ENCODE measurements at places on chromosomes 2 and 18. TPM values are rescaled to one million over a fixed set of nuclear protein-coding genes. Genes with fewer than 3 reads are reported as not detected.

DNA sequence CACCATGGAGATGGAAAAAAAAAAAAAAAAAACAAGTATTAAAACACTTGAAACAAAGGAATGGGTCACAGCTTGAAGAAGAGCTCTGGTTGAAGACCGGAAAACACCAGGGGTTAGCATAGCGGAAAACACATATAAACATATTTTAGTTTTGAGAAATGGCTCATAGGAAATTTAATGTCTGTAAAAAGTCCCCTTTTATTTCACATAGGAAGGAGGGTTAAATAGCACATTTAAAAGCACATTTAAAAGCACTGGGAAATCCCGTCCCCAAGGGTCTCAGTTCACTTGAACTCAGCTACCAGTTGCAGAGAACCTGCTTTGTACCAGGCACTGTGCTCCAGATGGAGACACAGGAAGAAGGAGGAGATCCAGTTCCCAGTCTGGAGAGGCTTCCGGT is 65.5 kb downstream of the KCNE4 start:
- no peaks in the 10 kb centered on the region for H3K36me3 ChIP-seq
- no peaks in the 10 kb centered on the region for H3K4me1 ChIP-seq
- no peaks in the 10 kb centered on the region for H3K27me3 ChIP-seq
- no peak for DNase-seq

DNA sequence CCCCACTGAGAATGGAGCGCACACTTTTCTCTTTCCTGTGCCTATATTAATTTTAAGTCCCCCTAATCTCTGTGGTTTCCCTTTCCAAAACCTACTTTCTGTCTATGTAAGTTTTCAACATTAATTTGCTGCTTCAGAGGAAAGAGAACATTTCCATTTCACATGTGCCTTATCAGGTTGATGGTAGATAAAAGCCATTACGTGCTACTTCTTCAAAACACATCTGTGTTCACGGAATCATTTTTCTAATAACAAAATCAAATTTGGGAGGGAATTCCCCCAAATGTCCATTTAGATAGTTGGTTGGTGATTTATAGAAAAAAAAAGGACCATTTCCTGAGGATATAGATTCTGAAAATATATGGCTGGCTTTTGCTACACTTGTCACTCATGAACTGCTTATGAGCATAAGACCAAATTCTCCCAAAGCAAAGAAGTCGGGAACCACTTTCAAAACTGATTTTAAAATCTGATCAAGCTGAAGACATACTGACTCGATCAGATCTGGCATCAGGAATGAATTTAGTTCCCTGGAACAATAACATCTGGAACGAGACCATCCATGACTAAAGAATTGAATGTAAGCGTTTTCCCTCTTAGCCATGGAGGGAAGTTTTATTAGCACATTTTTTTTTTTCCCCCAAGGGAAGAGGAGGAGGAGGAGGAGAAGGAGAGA is 8.2 kb downstream of the PTGR3 start:
- H3K27me3 ChIP-seq = peaks cover 9% of the 10 kb centered on the region
- no peak for DNase-seq
- H3K4me3 ChIP-seq = no peak overlapping the region
- H3K4me1 ChIP-seq = peaks cover 13% of the 10 kb centered on the region

GRCh38 chr2:160367887-160368286 is 125.7 kb downstream of the RBMS1 start:
- peaks cover 54% of the 10 kb centered on the region for H3K4me1 ChIP-seq
- DNase-seq = no peak
- no peak overlapping the region for H3K27ac ChIP-seq
- H3K27me3 ChIP-seq = no peaks in the 10 kb centered on the region

DNA sequence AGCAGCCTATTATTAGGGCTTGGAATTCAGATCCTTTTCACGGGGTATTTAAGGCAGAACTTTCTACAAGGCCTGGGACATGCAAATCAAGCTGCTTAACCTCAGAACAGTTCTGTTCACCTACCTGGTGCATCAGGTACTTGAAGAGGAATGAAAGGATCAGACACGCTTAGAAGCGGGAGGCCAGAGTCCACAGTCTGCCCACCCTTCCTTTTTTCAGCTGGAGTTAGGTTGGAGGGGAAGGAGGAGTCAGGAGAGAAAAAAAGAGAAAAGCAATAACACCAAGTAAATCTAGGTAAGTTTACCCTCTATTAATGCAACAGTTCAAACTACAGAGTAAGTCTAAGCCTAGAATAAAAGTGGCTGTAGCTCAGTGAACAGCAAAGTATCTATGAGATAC is 58.6 kb upstream of the NFU1 start:
- no peak overlapping the region for H3K4me3 ChIP-seq
- peaks cover 28% of the 10 kb centered on the region for H3K4me1 ChIP-seq
- DNase-seq = no peak

TRAPPC12 gene
- 88.0 TPM for total RNA-seq

DNA sequence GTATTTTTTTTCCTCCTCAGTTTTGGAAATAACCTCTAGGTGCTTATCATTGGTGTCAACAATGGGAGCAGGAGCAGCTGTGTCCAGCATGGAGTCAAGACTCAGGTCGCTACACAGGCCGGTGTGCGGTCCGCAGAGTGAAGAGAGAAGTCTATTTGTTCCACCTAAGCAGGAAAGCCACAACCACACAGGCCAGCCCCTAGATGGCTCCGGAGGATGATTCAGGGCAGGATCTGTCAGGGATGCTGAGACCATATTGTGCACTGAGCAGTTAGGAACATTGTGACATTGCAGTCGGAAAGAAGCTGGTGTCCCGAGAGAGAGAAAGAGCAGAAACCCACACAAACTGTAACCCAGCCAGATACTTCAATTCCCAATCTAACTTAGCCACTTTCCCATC is 136.9 kb downstream of the GAREM1 start:
- H3K27ac ChIP-seq = no peak overlapping the region
- peaks cover 5% of the 10 kb centered on the region for H3K27me3 ChIP-seq
- H3K36me3 ChIP-seq = no peaks in the 10 kb centered on the region
- H3K4me1 ChIP-seq = no peaks in the 10 kb centered on the region
- H3K4me3 ChIP-seq = no peak overlapping the region

- H3K4me1 ChIP-seq = no peaks in the 10 kb centered on the region
- H3K36me3 ChIP-seq = peaks cover 26% of the 10 kb centered on the region
- no peak for DNase-seq
- no peak overlapping the region for H3K4me3 ChIP-seq
- no peak overlapping the region for H3K27ac ChIP-seq
Measured at GRCh38 chr2:231810905-231811304, 24.7 kb downstream of the COPS7B start.

SH3BP4 gene
- not detected for total RNA-seq

CRIM1 gene
- total RNA-seq = 2.3 TPM

GRCh38 chr2:136239079-136239685 is 121.2 kb upstream of the CXCR4 start:
- H3K4me1 ChIP-seq = peaks cover 52% of the 10 kb centered on the region
- no peak overlapping the region for H3K4me3 ChIP-seq
- H3K27ac ChIP-seq = peak overlapping the region; percentile 82
- H3K27me3 ChIP-seq = no peaks in the 10 kb centered on the region
- DNase-seq = no peak

GRCh38 chr2:233919938-233920337 is 2.8 kb downstream of the TRPM8 start:
- H3K4me1 ChIP-seq = no peaks in the 10 kb centered on the region
- no peak overlapping the region for H3K27ac ChIP-seq
- no peak overlapping the region for H3K4me3 ChIP-seq
- H3K27me3 ChIP-seq = peaks cover 26% of the 10 kb centered on the region
- DNase-seq = no peak
- H3K36me3 ChIP-seq = no peaks in the 10 kb centered on the region

DNA sequence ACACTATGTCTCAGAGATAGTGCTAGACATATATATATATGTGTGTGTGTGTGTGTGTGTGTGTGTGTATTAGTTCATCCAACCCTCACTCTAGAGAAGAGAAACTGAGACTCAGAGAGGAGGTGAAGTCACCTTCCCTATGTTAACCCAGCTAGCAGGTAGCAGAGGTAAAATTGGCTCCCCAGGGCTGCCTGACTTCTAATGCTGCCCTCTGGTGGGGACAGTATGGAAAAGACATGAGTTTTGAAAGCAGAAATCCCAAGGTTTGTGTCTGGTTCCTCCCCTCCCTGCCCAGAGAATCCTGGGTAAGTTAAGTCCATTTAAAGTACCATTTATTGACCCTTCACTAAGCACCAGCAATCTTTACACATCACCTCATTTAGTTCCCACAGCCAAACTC is 137.7 kb downstream of the THNSL2 start:
- no peak overlapping the region for H3K27ac ChIP-seq
- no peak overlapping the region for H3K4me3 ChIP-seq
- H3K36me3 ChIP-seq = no peaks in the 10 kb centered on the region
- H3K4me1 ChIP-seq = no peaks in the 10 kb centered on the region
- peaks cover 2% of the 10 kb centered on the region for H3K27me3 ChIP-seq

LYPD6 gene
- not detected for total RNA-seq

DNA sequence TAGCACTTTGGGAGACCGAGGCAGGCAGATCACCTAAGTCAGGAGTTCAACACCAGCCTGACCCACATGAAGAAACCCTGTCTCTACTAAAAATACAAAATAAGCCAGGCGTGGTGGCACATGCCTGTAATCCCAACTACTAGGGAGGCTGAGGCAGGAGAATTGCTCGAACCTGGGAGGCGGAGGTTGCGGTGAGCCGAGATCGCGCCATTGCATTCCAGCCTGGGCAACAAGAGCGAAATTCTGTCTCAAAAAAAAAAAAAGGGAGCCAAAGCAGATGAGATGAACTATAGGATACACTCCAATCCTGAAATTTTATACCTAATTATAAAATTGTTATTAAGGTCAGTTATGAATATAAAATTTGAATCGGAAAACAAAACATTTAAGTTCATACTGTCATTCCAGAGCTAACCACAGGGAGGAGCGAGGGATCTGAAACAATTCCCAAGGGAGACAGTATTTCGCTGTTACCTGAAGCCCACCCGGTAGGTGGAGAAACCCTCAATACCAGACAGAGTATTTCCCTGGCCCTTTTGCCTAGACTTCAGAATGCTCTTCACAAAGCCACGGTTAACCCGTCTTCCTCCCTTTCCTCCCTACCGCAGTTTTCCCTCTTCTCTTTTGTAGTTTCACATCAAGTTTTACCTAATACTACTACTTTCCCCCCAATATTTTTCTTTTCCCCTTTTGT is 1.4 kb downstream of the PPM1G start:
- H3K27me3 ChIP-seq = peaks cover 6% of the 10 kb centered on the region
- DNase-seq = no peak
- peak overlapping the region; percentile 82 for H3K4me3 ChIP-seq
- H3K27ac ChIP-seq = peak overlapping the region; percentile 89
- peaks cover 19% of the 10 kb centered on the region for H3K36me3 ChIP-seq

DNA sequence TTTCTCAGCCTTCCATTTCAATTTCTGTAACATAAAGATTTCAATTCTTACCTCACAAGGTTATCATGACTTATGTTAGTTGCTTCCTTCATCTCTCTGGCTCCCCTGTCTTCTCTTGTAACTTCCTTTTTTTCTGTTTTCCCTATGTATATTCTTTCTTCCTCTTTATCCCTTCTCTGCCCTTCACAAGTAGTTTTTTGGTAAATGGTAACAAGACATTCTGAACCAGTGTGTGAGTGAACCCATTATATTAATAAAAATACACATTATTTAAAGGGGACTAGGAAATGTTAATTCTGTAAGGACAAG is 8.4 kb downstream of the ACSL3 start:
- peaks cover 6% of the 10 kb centered on the region for H3K4me1 ChIP-seq
- no peak for DNase-seq
- H3K27ac ChIP-seq = no peak overlapping the region
- H3K36me3 ChIP-seq = no peaks in the 10 kb centered on the region

DNA sequence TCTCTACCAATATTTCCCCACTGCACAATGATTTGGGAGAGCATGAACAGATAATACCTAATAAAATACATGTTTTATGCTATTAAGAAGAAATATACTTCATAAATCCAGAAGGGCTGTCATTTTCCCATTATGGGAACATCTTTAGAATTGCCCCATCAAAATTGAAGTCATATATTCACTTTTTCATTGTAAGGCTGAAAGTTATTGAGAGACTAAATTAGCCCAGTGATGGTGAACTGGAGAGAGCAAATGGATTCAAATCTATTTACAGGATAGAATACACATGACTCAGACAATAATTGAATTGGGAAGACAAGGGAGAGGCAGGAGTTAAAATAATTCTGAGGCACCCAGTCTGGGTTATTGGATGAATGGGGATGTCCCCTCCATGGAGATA is 79.7 kb upstream of the TTC39C start:
- H3K4me3 ChIP-seq = no peak overlapping the region
- H3K27ac ChIP-seq = peak overlapping the region; percentile 67
- peaks cover 8% of the 10 kb centered on the region for H3K36me3 ChIP-seq
- H3K4me1 ChIP-seq = peaks cover 76% of the 10 kb centered on the region
- no peak for DNase-seq

DNA sequence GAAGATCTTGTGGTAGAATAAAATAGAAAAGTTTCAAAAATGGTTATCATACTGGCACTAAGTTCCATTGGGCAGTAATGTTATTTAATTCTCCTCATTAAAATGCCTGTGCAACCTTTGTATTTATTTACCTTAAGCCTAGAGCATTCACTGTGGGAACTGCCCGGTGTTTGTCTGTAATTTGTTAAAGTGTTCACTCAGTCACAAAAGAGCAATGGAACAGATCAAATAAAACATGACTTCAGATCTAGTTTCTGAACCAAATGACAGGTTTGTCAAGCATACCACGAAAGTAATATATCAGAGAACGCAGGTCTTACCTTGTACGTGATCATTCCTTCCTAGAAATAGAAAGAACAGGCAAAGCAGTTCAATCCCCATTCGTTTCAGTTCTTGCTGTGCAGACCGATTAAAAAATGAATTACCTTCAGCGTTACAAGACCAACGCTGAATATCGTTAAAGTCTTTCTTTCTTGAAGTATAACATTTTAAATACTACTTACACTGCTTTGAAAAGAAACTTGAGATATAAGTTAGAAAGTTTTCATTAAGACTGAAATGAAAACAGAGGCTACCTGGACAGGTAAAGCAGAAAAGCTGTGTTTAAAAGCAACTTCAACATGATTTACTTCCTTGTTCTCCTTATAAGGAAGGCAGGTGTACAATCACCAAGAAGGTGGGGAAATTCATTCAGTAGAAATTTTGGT is at the start of gene ITGB6:
TSS of gene ITGB6 (minus strand) at position 590 of the 707 bp plus-strand sequence. CDS start at position 381, 209 bp downstream.
- no peak within 1 kb of the TSS for H3K4me3 ChIP-seq
- H3K4me1 ChIP-seq = peaks cover 5% of the 10 kb centered on the region
- peaks cover 5% of the 10 kb centered on the region for H3K27me3 ChIP-seq
- H3K27ac ChIP-seq = no peak within 1 kb of the TSS

TTN gene
- total RNA-seq = 12.3 TPM

GRCh38 chr2:83323038-83323437 is 1136.0 kb downstream of the SUCLG1 start:
- no peak for DNase-seq
- H3K4me1 ChIP-seq = no peaks in the 10 kb centered on the region
- no peak overlapping the region for H3K27ac ChIP-seq
- H3K36me3 ChIP-seq = no peaks in the 10 kb centered on the region
- H3K4me3 ChIP-seq = no peak overlapping the region
- no peaks in the 10 kb centered on the region for H3K27me3 ChIP-seq

GRCh38 chr2:9060819-9061218 is 57.3 kb upstream of the MBOAT2 start:
- H3K27me3 ChIP-seq = peaks cover 13% of the 10 kb centered on the region
- peaks cover under 1% of the 10 kb centered on the region for H3K4me1 ChIP-seq
- no peak overlapping the region for H3K27ac ChIP-seq
- H3K36me3 ChIP-seq = no peaks in the 10 kb centered on the region
- H3K4me3 ChIP-seq = no peak overlapping the region

- DNase-seq = no peak
- peaks cover 1% of the 10 kb centered on the region for H3K4me1 ChIP-seq
- no peak overlapping the region for H3K4me3 ChIP-seq
Measured at GRCh38 chr2:119240311-119241204, 16.9 kb downstream of the STEAP3 start.

Data from activated CD4-positive, alpha-beta T cell treated with anti-CD3 and anti-CD28 coated beads, Interleukin-2, amount 10 ng/mL, durations not matched to agents 7 days and 5 days (primary cell).